ENCODE measurements at places on chromosomes 7 and 10.

GRCh38 chr7:72038022-72038732, 374.0 kb downstream of the CALN1 start:
- DNase-seq, result no peak

- no peak for DNase-seq
Observed at GRCh38 chr7:4127909-4128560, 554.1 kb upstream of the FOXK1 start.

- DNase-seq, result no peak
Observed at GRCh38 chr7:34453150-34453549, 204.9 kb upstream of the NPSR1 start.

- peak; percentile 11 for DNase-seq
Observed at GRCh38 chr10:125084191-125084613, 76.2 kb downstream of the CTBP2 start.
